ENCODE measurements at places on chromosomes 5 and 9.

- no peak for DNase-seq
These were observed 413.2 kb upstream of the ACTBL2 start for GRCh38 chr5:57895766-57896165.

GRCh38 chr9:18256568-18256967 is 217.4 kb upstream of the ADAMTSL1 start:
- peak; percentile 57 for DNase-seq

DNA sequence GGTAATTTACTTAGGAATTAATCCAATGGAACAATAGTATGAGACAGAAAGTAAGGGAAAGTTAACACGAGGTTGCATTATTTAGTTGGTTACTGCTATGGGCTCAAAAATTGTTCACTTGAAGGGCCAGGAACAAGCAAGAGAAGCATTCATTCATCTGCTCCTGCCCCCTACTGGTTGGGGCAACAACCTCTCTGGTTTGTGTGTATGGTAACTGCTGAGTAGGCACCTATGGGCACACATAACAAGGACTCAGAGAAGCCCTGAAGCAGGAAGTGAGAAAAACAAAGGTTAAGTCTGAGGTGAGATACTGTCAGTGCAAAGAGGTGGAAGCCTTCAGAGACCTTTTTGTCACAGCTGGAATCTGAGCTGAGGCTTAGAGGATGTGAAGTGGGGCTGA is 34.4 kb upstream of the RANBP6 start:
- DNase-seq: no peak

DNA sequence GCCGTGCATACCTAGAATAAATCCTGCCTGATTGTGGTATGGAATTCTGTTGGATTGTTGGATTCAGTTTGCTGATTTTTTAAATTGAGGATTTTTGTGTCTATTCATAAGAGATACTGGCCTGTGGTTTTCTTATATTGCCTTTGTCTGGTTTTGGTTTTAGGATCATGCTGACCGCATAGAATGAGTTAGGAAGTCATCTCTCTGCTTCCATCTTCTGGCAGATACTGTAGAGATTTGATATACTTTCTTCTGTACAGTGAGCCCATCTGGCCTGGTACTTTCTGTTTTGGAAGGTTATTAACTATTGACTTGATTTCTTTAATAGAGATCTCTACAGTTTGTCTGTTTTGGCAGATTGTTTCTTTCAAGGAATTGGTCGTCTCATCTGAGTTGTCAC is 14.7 kb downstream of the CEP72 start:
- DNase-seq: no peak

DNA sequence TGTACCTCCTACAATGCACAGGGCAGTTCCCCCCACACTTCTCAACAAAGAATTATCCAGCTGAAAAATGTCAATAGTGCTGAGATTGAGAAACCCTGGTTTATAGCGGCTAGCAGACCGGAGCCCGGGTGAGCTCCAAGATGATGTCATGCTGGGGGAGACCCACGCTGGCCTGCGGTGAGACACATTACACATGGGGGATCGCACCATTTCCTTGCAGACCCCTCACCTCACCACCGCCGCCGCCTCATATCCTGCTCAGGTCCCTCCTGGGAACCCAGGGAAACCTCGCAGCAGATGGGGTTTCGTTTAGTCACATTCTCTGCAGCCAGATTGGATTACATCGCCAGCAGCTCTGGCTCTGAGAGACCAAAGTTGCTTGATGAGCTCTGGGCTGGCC is 14.7 kb upstream of the TNC start:
- peak; percentile 72 for DNase-seq

DNA sequence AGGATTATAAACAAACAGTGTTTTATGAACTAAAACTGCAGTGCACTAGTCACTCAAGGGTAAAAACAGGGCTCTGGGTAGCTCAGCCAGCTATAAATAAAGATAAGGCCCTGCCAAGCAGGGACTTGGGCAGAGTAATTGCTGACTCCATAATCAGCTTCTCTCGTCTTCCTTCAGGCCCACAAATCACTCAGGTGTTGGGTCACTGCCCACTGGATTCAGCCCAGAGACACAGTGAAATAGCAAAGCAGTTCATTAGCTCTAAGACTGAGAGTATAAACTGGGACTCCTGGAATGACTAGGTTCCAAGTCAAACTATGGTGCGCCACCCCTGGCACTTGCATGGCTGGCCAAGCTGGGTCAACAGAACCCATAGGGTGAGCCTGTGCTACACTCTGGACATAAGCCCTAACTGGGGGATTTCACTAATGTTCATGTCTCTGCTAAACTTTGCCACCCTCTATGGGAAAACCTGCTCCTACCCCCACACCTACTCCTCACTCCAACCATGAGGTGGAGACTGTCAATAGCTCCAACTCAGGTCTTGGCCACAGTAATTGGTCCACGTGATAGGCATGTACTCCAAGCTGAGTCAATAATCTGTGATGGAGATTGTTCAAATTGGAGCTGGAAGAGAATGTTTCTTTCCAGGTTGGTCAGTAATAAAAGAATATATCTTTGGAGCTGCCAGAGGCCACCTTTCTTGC is 158.5 kb downstream of the SLIT3 start:
- no peak for DNase-seq
